ENCODE measurements at places on chromosomes 2 and 18. TPM values are rescaled to one million over a fixed set of nuclear protein-coding genes. Genes with fewer than 3 reads are reported as not detected.

Gene CCL20
- total RNA-seq: 4.4 TPM

Gene ACTR3
- total RNA-seq: 482 TPM

Gene SUPT7L
- 26.6 TPM for total RNA-seq

Gene TFCP2L1
- total RNA-seq: 0.04 TPM

Gene ORC4
- 41.1 TPM for total RNA-seq

Gene CNOT9
- total RNA-seq: 131 TPM

Gene TMEM247
- not detected for total RNA-seq

Gene C2orf66
- total RNA-seq: not detected

Gene LIMS4
- total RNA-seq: 0.48 TPM

Gene HOXD12
- not detected for total RNA-seq

Gene CD8A
- 357 TPM for total RNA-seq

Gene DNAH7
- not detected for total RNA-seq

Gene GCA
- 21.5 TPM for total RNA-seq
